ENCODE measurements at places on chromosomes 11 and 22. TPM values are rescaled to one million over a fixed set of nuclear protein-coding genes. Genes with fewer than 3 reads are reported as not detected.
A peak's percentile ranks its signal among the peaks of the same experiment; 100 is the strongest.

HEPACAM gene
- not detected for total RNA-seq

CRKL gene
- 86.3 TPM for total RNA-seq

OR8D1 gene
- total RNA-seq = not detected

OR5D18 gene
- total RNA-seq = not detected

IL10RA gene
- 2.3 TPM for total RNA-seq

PKDREJ gene
- not detected for total RNA-seq

GGA1 gene
- total RNA-seq = 45.3 TPM

CRYBB3 gene
- not detected for total RNA-seq

MUC2 gene
- not detected for total RNA-seq

IL18 gene
- total RNA-seq = 11.7 TPM

DNA sequence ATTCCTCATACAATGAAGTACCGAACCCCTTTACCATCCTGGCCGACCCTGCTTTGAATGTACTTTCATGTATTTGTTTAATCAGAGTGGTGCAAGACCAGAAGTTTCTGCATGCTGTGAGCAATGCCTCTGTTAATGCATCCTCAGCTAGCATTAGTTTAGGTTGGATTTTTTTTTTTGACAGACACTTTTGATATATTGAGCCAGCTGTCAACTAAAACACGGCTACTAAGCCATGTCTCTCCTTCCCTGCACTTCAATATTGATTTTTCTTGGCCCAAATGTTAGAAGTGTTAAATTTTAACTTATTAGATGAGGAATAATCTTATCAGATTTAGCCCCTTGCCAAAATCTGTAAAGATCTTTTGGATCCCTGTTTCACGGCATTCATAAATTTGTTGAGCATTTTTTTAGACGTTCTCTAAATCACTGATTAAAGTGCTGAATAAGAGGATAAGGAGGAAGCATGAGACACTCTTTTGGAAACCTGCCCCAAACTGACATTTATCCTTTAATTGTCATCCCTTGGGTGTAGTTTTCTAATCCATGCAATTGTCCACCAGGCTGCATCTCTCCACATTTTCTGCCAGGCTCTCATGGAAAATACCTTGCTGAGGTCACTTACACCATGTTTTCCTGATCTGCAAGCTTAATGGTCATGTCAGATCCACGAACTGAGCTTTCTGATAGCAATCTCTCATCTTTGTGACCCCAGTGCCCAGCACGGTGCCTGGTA, 130.7 kb downstream of the FEZ1 start:
- no peak overlapping the region for H3K27ac ChIP-seq
- H3K4me1 ChIP-seq = peaks cover 4% of the 10 kb centered on the region
- H3K27me3 ChIP-seq = no peaks in the 10 kb centered on the region
- no peaks in the 10 kb centered on the region for H3K36me3 ChIP-seq
- no peak overlapping the region for H3K4me3 ChIP-seq

DNA sequence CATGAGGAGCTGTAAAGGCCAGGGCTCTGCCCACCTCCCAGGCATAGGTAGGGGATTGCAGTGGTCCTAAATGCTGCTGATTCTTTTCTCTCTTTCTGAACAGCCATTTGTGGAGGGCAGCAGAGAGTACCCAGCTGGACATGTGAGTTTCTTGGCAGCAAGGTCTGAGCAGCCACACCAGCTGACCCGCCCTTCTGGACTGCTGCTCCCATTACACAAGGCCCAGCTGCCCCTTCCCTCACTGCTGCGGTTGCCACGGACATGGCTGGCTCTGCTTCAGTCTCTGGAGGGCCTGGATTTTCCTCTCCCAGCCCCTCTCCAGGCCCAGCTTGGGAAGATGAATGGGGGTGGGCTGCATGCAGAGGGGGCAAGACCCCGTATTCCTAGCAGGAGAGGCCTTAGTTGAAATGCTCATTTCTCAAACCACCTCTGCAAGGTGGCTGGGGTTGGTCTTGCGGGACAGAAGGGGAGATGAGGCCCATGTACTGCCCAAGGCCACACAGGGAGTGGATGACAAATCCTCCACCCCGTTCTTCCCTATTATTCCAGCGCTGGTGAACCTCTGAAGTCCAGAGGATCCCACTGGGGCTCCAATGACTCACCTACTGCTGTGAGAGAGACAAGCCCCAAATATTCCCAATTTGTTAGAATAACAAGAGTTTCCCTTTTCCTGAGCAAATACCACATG, 4.6 kb downstream of the LGALS12 start:
- H3K36me3 ChIP-seq = no peaks in the 10 kb centered on the region
- H3K4me3 ChIP-seq = no peak overlapping the region
- H3K4me1 ChIP-seq = peaks cover 36% of the 10 kb centered on the region
- H3K27ac ChIP-seq = peak overlapping the region; percentile 71
- no peaks in the 10 kb centered on the region for H3K27me3 ChIP-seq

DNA sequence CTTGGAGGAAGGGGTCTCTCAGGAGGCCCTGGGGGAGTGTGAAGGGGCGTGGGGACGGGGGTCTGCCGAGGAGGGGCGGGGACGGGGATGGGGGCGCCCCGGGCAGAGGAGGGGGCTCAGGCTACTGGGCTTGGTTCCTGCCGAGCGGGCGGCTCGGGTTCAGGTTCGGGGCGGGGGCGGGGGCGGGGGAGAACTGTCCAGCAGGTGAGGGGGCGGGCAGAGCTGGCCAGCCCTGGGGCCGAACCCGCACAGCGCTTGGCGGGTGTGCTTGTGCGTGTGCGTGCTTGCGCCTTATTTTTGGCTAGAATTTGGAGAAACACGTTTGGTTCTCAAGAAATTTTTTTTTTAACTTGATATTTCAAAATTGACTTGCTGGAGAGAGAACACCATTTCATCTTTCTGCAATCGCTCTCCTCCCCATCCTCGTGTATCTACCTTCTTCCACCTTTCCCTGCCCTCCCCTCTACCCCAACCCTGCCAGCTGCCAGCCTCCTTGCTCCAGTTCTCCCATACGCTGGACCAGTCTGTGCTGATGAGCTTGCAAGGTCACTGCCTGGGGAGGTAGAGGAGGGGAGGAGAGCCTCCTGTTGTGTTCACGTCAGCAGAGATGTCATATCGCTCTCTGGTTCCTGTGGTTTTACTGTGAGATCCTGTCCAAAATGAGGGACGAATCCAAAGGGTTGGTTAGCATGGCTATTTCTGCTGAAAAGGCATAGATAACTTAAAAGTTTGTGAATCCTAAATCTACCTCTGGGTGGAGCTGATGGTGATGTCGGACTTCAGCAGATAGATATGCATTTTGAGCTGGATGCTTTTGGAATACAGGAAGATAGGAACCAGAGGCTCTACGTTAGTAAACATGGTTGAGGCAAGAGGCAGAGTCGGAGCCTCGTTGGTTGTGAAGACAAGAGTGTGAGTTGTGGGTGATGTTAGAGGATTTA, 668 bp downstream of the MADD start:
- no peaks in the 10 kb centered on the region for H3K36me3 ChIP-seq
- H3K27ac ChIP-seq = peak overlapping the region; percentile 99
- H3K4me3 ChIP-seq = peak overlapping the region; percentile 55
- H3K27me3 ChIP-seq = no peaks in the 10 kb centered on the region
- peak; percentile 48 for DNase-seq
- peaks cover 40% of the 10 kb centered on the region for H3K4me1 ChIP-seq

DNA sequence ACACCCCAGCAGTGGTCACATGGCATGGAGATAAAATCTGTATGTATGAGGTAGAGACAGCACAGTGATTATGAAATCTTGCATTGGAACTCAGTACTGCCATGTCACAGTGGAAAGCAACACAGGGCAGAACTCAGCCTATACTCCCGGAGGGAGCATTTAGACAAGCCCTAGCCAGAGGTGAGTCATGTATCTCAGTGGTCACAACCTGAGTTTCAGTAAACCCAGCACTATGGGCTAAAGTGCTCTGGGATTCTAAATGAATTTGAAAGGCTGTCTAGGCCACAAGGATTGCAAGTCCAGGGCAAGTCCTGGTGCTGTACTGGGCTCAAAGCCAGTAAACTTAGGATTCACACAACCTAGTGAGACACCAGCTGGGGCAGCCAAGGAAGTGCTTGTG, 1717.1 kb upstream of the RAG2 start:
- no peak for DNase-seq
- H3K4me1 ChIP-seq = no peaks in the 10 kb centered on the region
- H3K4me3 ChIP-seq = no peak overlapping the region
- no peaks in the 10 kb centered on the region for H3K36me3 ChIP-seq

- no peaks in the 10 kb centered on the region for H3K27me3 ChIP-seq
- no peak for DNase-seq
- peak overlapping the region; percentile 100 for H3K4me3 ChIP-seq
- H3K27ac ChIP-seq = peak overlapping the region; percentile 86
Measured at GRCh38 chr11:113773092-113773415, 438 bp downstream of the ZW10 start.

DNA sequence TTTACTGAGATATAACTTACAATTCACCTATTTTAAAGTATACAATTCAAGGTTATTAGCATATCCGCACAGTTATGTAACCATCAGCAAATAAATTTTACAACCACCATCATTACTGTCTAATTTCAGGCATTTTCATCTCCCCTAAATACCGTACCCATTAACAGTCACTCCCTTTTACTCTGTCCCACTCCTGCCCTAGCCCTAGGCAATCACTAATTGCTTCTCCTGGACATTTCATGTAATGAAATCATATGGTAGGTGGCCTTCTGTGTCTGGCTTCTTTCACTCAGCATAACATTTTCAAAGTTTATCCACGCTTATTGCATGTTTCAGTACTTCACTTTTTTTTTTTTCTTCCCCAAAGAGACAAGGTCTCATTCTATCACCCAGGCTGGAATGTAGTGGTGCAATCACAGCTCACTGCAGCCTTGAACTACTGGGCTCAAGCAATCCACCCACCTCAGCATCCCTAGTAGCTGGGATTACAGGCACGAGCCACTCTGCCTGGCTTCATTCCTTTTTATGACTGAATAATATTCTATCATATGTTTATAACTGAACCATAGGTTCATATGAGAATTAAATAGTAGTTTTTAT, 61.4 kb upstream of the CHRM4 start:
- no peak for DNase-seq
- H3K36me3 ChIP-seq = no peaks in the 10 kb centered on the region
- H3K27ac ChIP-seq = no peak overlapping the region
- H3K4me1 ChIP-seq = no peaks in the 10 kb centered on the region

DNA sequence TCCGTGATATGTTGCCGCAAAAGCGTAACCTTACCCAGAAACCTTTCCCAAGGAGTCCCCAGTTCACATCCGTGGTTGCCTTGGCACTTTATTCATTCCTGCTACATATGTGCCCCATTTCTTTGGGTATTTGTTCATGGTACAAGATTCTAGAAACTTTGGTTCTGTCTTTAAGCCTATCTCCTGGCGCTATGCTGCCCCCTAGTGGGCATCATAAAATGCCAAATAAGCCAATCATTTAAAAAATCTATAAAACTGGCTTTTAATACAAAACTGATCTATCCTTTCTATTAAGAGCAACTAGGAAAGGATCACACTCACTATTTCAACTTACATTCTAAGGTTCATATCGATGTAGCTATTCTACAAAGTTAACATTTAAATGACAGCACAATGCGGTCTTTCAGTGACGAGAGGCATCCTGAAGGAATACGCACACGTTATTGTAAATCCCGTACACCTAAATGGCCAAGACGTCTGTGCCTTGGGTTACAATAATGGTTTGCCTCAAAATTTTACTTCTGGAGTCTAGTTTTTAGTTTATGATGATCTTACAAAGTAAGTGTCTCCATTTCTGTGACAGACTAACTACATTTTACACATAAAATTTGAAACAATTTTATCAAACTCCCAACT, 16.2 kb downstream of the PIWIL3 start:
- peaks cover 3% of the 10 kb centered on the region for H3K27me3 ChIP-seq
- H3K36me3 ChIP-seq = no peaks in the 10 kb centered on the region
- H3K27ac ChIP-seq = no peak overlapping the region
- no peak for DNase-seq
- H3K4me3 ChIP-seq = no peak overlapping the region

DNA sequence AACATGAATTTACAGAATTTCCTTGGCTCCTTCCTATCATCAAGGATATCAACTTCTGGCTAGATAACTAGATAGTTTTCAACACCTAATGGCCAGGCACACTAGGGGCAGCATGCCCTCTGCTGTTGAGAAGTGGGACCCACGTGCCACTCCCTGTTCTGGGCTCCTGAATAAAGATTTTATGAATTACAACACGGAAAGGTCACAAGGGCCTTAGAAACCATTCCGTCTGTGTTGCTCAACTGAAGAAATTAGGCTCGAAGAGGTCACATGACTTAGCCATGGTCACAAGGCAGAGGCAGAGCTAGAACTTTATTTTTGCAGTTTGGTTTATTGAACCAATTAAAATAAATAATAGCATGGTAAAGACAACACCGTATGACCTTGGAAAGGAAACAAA, 36.0 kb downstream of the PRCP start:
- H3K27me3 ChIP-seq = no peaks in the 10 kb centered on the region
- H3K27ac ChIP-seq = no peak overlapping the region

GRCh38 chr11:102390667-102391465, 43.9 kb downstream of the BIRC2 start:
- H3K4me1 ChIP-seq = no peaks in the 10 kb centered on the region
- peak; percentile 44 for DNase-seq
- no peaks in the 10 kb centered on the region for H3K27me3 ChIP-seq
- no peak overlapping the region for H3K27ac ChIP-seq
- H3K4me3 ChIP-seq = no peak overlapping the region

DNA sequence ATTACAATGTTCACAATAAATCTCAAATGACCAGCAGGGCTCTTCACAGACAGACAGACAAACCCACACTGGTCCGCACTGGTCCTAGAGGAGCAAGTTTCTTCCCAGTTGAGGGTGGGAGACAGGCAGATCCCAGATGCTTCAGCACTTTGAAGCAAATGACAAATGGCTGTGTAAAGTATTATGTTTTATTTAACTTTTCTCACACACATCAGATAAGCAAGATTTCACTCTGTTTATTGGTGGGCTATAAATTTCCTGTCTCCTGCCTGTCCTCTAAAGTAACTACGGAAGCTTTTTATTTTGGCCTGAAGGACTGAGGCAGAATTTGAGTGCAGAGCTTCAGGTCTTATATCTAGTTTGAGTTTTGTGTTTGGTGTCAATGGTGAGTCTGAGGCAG, 174.7 kb upstream of the MTNR1B start:
- no peaks in the 10 kb centered on the region for H3K27me3 ChIP-seq
- DNase-seq = no peak
- no peak overlapping the region for H3K27ac ChIP-seq
- H3K36me3 ChIP-seq = no peaks in the 10 kb centered on the region
- no peak overlapping the region for H3K4me3 ChIP-seq

- H3K27me3 ChIP-seq = no peaks in the 10 kb centered on the region
- no peak for DNase-seq
Measured at GRCh38 chr11:75402002-75402773, 2.9 kb downstream of the RPS3 start.

Data from gastrocnemius medialis (tissue), 4 donors.